Activated CD4-positive, alpha-beta T cell treated with anti-CD3 and anti-CD28 coated beads, Interleukin-2, amount 10 ng/mL, durations not matched to agents 7 days and 5 days (primary cell): ENCODE measurements at places on chromosomes 3 and 15. TPM values are rescaled to one million over a fixed set of nuclear protein-coding genes. Genes with fewer than 3 reads are reported as not detected.
A peak's percentile ranks its signal among the peaks of the same experiment; 100 is the strongest.

DNA sequence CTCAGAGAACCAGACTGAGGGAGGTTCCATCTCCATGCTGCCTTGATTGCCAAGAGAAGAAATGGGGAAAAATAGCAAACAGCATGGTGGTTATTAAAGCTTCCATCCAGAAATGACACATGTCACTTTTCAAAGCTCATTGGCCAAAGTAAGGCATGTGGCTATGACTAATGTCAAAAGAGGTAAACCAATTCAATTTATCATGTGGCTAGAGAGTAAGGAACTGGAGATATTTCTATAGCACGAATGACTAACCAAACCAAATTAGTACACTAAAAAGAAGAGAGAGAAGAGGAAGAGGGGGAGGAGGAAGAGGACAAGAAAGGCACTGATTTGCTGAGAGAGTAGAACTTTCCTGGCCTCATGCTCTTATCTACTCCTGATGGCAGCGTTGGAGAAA is 115.2 kb upstream of the SLC6A11 start:
- DNase-seq, result no peak

DNA sequence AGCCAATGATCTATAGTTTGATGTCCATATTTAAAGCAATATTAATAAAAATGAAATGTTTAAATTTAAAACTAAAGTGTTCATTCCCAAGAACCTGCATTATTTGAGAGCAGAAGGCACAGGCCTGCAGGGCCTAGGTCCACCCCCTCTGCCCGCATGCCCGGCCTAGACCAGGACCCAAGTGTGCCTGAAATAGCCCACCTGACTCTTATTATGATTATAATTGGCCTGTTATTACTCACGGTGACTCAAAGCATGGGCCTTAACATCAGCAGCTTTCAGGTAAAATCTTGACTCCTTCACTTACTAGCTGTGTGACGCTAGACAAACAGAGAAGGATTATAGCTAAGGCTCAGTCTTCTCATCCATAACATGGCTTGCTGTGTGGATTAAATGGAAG is 128.8 kb downstream of the PLCL2 start:
- DNase-seq, result no peak

GRCh38 chr15:59828861-59829260 is 139.7 kb upstream of the BNIP2 start:
- DNase-seq, result no peak

GRCh38 chr15:27499719-27500118 is 528.7 kb downstream of the GABRG3 start:
- no peak for DNase-seq

- no peak for DNase-seq
Observed at GRCh38 chr3:71380096-71380495, 203.4 kb downstream of the FOXP1 start.

- no peak for DNase-seq
Observed at GRCh38 chr3:37609181-37610110, 252.2 kb upstream of the CTDSPL start.

- no peak for DNase-seq
Observed at GRCh38 chr15:62241135-62241770, 76.2 kb upstream of the C2CD4B start.

- no peak for DNase-seq
Observed at GRCh38 chr15:60568301-60568742, 89.4 kb upstream of the ICE2 start.

DNA sequence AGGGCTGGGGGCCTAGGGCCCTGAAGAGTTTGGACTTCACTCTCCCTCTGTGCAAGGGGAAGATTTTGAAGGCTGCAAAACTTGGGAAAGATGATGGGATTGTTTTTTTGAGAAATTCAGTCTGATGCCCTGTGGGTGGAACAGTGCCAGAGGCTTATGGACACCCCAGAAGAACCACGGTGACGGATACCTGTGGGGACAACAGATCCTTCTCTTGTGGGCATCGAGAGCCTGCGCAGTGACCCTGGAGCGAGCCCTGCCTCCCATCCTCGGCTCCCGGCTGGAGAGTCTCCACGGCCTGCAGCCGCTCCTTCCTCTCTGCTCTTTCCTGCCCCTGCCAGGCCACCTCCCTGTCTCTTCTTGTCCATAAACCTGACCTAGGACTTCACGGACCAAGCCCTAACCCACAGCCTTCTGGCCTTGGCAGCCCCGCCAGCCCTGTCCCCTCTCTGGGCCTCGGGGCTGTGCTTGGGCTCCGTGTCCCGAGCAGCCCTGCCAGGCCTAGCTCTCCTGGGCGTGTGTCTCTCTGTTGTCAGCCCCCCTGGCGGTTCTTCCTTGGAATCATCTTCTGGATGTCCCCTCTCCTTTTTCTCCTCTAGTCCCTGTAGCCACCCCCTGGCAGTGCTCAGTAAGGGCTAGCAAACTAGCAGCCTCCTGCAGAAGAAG is 98.4 kb downstream of the VGLL4 start:
- DNase-seq, result no peak

DNA sequence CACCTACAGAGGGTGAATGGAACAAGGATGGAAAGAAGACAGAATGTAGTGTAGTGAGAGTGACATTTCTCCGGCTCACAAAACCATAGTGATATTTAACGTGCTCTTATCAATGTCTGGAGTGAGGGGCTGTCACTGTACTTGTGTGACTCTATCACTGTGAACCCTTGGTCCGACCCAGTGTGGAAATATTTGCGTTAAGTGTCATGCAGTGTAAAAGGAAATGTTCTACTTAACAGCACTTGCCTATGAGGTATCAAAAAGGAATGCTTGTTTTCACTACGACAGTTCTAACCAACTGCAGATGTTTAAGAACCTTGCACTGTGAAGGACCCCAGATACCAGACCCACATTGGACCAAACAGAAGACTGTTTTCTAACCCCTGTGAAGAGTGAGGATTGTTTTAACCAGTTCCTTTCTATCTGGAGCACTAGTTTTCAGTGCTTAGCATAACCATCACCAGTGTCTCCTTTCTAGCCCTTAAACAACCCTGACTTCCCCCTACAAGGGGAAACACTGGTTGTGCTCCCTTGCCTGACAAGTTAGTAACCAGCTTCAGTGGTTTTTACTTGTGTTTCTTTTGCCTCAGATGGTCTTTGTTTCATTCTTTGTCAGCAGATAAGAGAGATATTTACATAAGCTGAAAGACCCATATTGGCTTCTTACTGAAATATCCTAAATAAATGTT is 144.7 kb upstream of the ABHD17C start:
- no peak for DNase-seq

GRCh38 chr3:66037330-66037985 is 1.3 kb downstream of the MAGI1 start:
- DNase-seq, result no peak

GRCh38 chr15:48710952-48711495 is 65.5 kb upstream of the FBN1 start:
- no peak for DNase-seq

- DNase-seq, result no peak
Observed at GRCh38 chr15:33328106-33328505, 17.3 kb downstream of the RYR3 start.

DNA sequence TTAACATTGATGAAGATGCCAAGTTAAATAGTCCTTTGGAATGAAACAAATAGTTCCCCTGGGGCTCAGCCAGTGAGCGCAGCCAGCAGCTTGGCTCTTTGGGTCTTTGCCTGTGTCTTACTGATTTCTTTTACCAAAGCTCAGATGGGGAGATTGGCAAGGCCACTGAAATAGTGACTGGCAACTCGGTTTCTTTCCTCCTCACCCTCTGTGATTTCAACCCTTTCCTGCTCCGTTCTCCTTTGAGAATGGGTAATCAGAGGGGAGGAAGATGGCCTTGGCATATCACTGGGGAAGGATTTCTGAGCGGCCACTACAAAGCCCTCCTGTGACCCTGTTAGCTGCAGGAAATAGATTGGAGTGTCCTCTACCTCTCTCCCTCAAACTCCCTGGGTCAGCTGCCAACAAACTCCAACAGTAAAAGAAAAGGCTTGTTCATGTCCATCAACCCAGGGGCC is 337.1 kb upstream of the LRRFIP2 start:
- DNase-seq, result no peak

DNA sequence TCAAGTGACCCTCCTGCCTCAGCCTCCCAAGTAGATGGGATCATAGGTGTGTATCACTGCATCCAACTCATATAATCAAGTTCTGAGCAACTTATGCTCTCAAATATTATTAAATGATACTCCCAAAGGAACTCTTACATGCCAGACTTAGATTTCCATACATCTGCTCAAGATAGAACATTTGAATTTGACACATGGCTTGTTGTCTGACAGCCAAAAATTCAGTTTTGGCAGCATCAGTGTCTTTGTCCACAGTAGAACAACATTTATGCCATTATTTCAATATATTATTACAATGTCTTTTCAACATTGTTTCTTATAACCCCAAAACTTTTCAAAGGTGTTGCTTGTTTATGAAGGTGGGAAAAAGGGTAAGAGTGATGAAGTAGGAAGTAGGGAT is 116.2 kb downstream of the SUCNR1 start:
- DNase-seq, result no peak

GRCh38 chr3:16119887-16120286 is 54.6 kb upstream of the GALNT15 start:
- no peak for DNase-seq

- peak; percentile 59 for DNase-seq
Observed at GRCh38 chr15:85380812-85381642, 624 bp downstream of the AKAP13 start.

DNA sequence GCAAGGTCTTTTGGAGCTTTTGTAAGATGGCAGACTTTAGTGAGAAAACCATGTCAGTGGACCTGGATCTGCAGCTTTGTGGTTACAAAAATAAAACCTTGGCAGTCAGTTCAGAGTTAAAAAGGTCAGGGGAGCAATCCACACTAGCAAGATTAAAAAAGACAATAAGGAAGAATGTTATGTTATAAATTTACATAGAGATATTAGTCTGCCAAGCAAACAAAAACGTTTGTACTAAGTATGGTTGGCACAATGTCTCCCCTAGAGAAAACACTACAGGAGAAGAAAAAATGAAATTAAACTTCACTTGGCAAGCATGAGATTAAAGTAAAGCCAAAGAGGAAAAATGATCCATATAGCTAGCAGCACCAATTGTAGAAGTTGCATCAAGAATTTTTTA is 205.0 kb downstream of the LSAMP start:
- no peak for DNase-seq

ISL2 gene
- 0.82 TPM for total RNA-seq

LMAN1L gene
- total RNA-seq, result 0.92 TPM

ZNF80 gene
- total RNA-seq, result 0.10 TPM

BFSP2 gene
- 0.33 TPM for total RNA-seq
